A549 treated with Mapracorat at 1 μM for 4 hours (cell line): ENCODE measurements at places on chromosomes 1 and 21. TPM values are rescaled to one million over a fixed set of nuclear protein-coding genes. Genes with fewer than 3 reads are reported as not detected.

The PCAT6 gene
- total RNA-seq: 2.8 to 5.1 TPM (median 3.8 TPM) in 5 replicates

The IL23R gene
- not detected in 5 replicates for total RNA-seq

The NEK2 gene
- 34.9 to 45.6 TPM (median 44.5 TPM) in 5 replicates for total RNA-seq

The SPATA17 gene
- total RNA-seq: 1.4 to 3.2 TPM (median 2.4 TPM) in 5 replicates

The PLD5 gene
- total RNA-seq: 1.5 to 2.7 TPM (median 2.0 TPM) in 5 replicates

The LCE1C gene
- total RNA-seq: not detected in 5 replicates

The CLCA4 gene
- total RNA-seq: not detected in 5 replicates

The RPL22 gene
- 338 to 484 TPM (median 438 TPM) in 5 replicates for total RNA-seq

The LDLRAD1 gene
- not detected in 5 replicates for total RNA-seq

The IVL gene
- total RNA-seq: 0.06 to 0.13 TPM (median 0.10 TPM) in 3 of 5 replicates, not detected in the others

The MROH7 gene
- total RNA-seq: not detected in 5 replicates

The KRTAP19-1 gene
- total RNA-seq: not detected in 5 replicates

The DEPDC1 gene
- 10.1 to 15.1 TPM (median 13.5 TPM) in 5 replicates for total RNA-seq

The BATF3 gene
- 25.3 to 38.1 TPM (median 36.0 TPM) in 5 replicates for total RNA-seq

The TFF2 gene
- total RNA-seq: not detected in 5 replicates

The G0S2 gene
- 3.1 to 5.5 TPM (median 4.0 TPM) in 5 replicates for total RNA-seq

The SNRPE gene
- total RNA-seq: 168 to 264 TPM (median 241 TPM) in 5 replicates

The HCRTR1 gene
- total RNA-seq: not detected in 5 replicates

The S100B gene
- total RNA-seq: not detected in 5 replicates

The LYPLAL1 gene
- total RNA-seq: 12.3 to 26.2 TPM (median 22.6 TPM) in 5 replicates

The NTMT2 gene
- total RNA-seq: not detected in 5 replicates

The SERPINC1 gene
- total RNA-seq: not detected in 5 replicates

The C1orf122 gene
- total RNA-seq: 38.0 to 61.6 TPM (median 57.4 TPM) in 5 replicates
